ENCODE measurements at places on chromosomes 7 and 10.
A peak's percentile ranks its signal among the peaks of the same experiment; 100 is the strongest.

GRCh38 chr10:101487399-101487798 lies 100.7 kb downstream of the POLL start:
- no peak for DNase-seq

DNA sequence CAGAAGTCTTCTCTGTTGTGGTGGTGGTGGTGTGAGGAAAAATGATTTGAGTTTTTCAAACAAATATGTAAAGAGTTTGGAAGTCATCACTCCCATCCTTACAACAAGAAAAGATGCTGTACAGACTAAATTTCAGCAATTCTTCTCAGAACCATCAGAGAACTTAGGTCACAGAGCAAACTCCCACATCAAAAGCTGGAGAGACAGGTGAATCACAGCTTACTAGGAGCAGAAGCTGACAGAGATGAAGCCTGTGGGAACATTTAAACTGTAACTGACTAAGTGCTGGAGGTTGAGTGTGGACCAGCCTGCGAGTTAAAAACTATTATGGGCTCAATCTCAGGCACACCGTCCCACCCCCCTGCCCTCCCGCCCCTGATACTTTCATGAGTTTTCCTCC lies 97.3 kb downstream of the AKR1D1 start:
- DNase-seq = no peak

DNA sequence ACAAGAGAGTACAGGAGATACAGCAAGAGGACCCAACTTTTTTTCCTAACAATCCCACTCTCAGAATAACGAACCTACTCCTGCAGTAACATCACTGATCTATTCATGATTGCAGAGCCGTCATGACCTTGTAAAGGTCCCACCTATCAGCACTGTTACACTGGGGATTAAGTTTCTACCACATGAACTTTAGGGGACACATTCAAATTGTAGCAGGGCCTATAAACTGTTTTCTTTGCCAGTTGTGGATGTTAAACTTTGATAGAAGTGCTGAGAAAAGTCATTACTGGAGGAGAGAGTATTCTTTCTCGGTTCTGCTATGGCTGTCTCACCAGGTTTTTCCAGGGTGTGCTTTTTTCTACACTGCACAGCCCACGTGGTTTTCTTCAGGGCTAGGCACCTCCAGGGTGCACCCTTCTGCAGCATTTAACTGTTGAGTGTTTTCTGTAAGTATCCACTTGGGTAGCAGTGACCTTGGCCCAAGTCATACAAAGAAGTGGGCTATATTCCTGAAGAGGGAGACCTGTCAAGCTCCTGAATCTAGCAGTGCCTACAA lies 131.6 kb upstream of the AHR start:
- no peak for DNase-seq

DNA sequence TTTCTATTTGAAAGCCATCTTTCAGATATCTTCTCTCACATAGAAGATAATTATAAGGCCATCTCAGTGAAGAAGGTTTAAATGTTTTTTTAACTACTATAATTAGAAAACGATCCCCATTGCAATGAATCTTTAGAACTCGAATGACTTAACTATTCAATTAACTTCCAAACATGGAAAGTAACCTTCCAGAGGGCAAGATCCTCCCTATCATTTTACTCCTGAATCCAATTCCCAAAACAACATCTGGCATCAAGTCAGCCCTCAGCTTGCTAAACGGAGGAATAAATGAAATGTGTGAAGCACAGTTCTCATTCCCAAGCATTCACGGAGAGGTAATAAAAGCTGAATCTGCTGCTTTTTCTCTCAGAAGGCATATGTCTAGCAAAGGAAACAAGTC lies 293.4 kb downstream of the PLXDC2 start:
- DNase-seq = no peak

GRCh38 chr10:18261768-18262231 lies 121.6 kb downstream of the CACNB2 start:
- DNase-seq = no peak

DNA sequence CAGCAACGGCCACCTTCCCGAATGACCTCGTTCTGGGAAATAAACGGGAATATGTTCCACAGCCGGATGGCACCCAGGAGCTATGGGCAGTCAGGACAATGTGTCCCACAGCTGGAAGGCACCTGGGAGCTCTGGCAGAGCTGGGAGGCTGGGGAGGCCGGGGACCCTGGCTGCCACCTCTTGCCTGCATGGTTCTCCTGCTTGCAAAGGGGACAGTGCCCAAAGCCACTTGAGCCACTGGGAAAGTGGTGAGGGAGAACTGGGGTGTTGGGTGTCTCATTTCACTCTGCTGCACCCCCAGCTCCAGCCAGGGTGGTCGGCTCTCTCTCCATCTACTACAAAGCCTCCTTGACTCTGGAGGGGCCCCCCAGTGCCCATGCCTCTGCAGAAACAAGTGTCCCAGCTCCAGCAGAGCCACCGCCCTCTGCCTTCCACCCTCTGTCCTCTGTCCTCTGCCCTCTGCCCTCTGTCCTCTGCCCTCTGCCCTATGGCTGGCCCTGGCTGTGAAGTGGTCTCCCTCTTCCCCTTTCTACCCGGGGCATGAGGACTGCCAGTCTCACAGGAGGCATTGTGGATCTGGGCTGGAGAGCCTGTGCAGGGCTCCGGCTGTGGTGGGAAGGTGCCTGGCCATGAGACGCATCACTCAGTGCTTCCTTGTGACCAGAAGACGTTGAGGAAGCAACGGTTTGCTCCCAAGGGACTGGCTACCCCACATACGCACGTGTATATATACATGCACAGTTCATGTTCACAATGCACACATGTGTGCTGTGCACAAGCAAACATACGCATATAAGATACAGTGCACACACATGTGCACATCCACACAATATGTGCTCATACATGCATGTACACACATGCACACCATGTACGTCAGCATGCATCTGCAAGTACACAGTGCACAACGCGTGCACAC lies 21.5 kb upstream of the INPP5A start:
- DNase-seq = no peak

GRCh38 chr7:94514140-94514889 lies 4.7 kb downstream of the CASD1 start:
- no peak for DNase-seq

GRCh38 chr10:64041185-64041988 lies 520.2 kb downstream of the REEP3 start:
- DNase-seq = peak; percentile 44

DNA sequence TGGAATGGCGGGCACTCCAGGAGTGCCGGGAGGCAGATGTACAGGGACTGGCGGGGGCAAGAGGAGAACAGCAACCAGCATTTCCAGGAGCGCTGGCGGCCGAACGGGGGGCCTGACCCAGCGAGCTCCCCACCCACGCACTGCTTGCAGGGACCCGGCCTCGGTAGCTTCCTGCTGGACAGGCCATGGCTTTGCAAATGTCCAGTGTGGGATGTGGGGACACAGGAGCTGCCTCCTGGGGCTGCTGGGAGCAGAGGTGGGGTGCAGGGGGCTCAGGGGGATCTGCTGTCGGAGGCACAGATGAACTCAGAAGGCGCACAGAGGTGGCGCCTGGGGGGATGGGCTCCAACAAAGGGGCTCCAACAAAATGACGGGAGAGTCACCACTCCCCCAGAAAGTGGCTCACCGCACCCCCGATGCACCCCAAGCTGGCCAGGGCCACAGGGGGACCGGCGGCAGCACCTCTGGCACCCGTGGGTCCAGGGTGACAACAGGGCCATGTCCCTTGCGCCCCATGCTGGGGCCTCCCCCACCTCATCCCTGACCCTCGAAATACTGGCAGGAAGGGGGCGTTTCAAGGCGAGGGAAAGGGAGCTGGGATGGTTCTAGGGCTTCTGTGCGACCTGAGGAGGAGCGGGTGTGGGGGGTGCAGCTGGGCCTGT lies 41.1 kb downstream of the AP5Z1 start:
- DNase-seq = no peak

DNA sequence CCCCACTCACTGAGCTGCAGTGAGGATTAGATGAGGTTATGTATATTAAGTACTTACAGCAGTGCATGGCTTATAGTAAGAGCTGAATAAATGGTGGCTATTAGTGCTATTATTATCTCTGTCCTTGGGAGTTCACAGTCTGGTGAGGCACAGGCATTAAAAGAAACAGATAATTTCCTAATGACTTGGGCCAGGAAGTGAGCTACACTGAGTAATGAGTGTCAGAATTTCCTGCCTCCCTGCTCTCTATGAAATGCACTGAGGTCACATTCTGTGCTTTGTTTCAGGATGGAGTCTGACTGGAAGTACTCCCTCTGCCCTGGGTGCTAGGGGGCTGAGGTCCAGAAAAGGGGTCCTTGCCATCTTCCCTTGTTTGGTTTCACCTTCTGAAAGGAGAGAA lies 48.7 kb upstream of the LOXL4 start:
- DNase-seq = no peak

DNA sequence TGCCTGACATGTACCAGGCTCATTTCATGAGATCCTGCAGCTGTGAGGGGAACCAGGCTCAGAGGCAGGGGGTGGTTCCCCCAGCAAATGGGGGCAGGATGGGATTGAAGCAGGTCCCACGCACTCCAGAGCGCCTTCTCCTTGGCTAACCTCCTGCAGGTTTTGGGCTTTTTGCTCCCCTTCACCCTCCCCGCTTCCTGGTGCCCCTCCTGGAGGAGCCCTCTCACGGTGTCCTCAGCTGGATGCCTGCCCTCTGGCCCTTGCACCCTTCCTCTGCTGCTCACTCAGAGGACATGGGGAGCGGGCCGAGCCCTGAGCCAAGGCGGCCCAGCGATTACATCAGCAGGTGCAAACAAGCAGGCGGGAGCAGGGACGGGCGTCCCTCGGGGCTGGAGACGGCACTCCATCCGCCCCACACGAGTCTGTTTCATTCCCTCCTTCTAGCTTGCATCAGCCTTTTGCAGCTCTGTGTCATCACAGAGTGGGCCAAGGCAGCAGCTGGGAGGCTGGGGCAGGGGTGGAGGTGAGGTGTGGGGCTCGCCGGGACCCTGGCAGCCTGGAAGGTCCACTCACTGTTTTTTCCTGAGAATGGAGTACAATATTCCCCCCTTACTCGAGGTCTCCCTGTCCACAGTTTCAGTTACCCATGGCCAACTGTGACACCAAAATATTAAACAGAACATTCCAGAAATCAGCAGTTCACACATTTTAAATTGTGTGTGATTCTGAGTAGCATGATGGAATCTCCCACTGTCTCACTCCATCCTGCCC lies 52.7 kb upstream of the SLC29A3 start:
- no peak for DNase-seq

GRCh38 chr7:153130052-153130451 lies 370.5 kb downstream of the ACTR3B start:
- DNase-seq = no peak

- no peak for DNase-seq
These were observed 11.8 kb upstream of the TIAL1 start for GRCh38 chr10:119608316-119609155.

DNA sequence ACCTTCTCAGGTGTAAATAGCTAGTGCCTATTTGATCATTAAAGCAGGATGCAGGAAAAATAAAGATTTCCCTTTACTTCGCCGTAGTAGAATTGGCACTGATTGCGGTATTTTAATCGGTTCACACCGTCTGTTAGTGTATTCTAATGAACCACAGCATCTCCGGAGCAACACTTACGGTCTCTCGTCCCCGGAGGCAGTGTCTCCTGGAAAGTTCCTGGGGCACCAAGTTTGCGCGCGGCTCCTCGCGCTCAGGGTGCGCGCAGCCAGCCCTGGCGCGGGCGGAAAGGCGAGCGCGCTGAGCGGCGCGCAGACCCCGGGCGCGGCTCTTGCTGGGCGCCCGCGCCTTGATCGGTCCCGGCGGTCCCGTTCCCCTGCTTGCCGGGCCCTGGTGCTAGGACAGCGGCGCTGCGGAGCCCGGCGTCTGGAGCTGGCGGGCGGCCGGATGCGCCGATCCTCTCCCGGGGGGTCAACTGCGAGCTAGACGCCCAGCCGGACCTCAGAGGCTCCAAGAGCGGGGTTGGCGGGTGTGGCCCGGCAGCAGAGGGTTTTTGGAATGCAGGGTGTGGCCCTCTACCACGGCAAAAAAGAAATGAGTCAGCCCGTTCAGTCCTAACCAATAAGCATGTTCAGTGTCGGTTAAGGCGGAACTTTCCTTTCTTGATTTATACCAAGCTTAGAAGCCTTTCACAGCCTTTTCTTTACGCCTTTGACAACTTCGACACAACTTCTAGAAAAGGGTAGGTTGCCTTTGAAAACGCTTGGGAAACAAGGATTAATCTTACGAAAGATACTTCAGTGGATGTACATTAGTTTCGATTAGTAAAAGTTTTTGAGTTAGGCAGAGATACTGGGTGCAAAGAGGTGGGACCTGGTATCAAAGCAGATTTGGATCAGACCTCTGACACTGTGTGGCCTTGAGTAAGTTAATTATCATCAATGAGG lies 166.8 kb upstream of the ASAH2 start:
- DNase-seq = peak; percentile 32

GRCh38 chr10:23417254-23417653 lies 21.6 kb upstream of the OTUD1 start:
- DNase-seq = no peak

GRCh38 chr7:81692146-81692905 lies 77.5 kb downstream of the HGF start:
- DNase-seq = no peak

DNA sequence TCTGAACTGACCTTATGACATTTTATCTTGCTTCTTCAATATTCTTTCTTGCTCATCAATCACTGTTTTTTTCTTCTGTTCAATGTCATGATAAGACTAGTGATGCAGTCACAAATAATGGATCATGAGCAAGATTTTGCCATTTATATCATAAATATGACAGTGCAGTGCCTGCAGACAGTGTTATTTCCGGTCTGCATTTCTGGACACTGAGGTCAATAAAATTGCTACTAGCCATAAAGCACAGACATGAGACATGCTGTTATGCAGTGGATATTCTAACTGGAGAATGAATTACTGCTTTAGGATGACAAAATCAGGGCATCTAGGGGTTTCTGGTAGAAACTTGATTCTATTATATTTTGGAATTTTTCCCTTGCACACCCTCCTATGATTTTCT lies 1509.7 kb upstream of the LRRTM3 start:
- no peak for DNase-seq

DNA sequence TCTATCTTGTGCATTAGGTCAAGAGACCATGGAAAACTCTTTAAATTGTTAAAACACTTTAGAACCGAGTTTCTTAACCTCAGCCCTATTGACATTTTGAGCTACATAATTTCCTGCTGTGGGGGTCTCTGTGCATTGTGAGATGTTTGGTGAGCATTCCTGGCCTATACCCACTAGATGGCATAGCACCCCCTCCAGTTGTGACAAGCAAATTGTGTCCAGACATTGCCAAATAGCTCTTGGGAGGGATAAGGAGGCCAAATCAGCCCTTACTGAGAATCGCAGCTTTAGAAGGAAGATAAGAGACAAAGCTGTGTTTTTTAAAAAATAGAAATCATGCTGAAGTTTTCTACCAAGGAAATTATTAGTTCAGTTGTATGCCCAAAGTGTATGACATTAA lies 1158.5 kb upstream of the C7orf33 start:
- no peak for DNase-seq

Data from stimulated activated CD8-positive, alpha-beta memory T cell treated with anti-CD3 and anti-CD28 coated beads, Interleukin-15, amount 100 ng/mL, for 48 hours (primary cell).